ENCODE measurements at places on chromosomes 1 and 21.

DNA sequence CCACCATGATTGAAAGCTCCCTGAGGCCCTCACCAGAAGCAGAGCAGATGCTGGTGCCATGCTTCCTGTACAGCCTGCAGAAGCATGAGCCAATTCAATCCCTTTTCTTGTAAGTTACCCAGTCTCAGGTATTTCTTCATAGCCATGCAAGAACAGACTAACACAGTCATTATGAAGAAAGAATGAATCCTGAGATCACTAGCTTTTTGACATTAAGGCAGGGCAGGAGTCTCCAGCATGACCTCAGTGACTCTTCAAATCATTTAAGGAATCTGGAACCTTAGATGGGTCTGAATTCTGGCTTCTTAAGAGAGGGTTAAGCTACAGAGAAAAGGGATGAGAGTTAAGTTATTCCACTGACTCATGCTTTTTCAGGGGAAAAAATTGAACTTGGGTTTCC lies 79.0 kb downstream of the PTPN14 start:
- peak; percentile 78 for DNase-seq

DNA sequence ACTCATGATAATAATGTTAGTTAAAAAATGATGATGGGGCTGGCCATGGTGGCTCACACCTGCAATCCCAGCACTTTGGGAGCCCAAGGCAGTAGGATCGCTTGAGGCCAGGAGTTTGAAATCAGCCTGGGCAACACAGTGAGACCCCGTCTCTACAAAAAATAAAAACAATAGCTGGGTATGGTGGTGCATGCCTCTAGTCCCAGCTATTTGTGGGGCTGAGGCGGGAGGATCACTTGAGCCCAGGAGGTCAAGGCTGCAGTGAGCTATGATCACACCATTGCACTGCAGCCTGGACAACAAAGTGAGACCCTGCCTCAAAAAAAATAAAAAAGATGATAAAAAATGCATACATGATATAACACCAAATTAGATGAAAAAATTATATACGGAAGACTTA lies 5.3 kb downstream of the P3H1 start:
- no peak for DNase-seq

DNA sequence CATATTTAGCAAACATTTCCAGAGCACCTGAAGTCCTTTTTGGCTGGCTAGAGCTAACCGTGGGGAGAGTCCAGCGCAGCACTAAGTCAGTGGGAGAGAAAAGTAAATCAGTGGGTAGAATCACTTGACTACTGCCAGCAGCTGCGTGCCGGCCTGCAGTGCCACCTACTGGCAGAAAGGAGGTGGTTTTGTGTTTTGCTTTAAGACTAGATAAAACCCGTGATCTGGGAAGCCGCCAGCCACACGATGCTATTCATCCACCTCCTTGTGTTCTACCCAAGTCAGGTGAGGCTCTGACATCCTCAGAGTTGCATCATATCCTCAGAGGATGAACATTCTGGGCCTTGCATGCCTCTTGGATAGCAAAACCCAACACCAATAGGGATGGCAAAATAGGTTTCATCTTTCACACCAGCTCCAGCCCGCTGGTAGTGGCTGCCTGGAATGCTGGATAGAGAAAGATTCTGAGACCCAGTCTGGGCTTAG lies 14.1 kb upstream of the HEYL start:
- peak; percentile 70 for DNase-seq

DNA sequence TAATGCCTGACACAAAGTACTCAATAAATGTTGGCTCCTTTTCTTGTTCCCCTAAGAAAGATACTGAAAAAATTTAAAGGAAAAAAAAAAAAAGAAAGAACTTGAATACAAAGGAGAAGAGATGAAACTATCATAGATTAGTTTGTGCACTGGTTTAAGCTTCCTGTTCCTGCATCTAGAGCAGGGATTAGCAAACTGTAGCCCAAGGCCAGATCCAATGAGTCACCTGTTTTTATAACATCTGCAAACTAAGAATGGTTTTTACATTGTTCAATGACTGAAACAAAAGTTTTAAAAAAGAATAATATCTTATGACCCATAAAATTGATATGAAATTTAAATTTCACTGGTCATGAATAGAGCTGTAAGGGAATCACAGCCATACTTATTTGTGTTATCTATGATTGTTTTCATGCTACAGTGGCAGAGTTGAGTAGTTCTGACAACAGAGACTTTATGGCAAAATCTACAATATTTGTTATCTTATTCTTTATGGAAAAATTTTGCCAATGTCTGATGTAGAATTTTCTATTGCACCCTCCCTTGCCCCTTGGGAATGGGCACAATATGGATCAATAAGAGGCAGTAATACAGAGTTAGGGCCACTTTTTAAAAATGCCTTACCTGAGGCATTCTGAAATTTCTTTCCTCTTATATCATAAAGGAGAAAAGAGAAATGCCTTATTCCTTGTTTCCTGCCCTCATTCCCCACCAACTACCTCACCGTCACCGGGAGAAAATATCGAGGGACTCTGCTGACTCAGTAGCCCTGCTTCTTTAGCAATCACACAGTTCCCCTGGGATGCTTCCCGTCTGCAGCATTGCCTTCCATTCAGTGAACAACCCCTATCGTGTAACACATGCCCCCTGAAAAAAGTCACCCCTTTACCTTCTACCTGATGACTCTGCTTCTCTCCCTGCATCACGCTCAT lies 50.6 kb downstream of the WDR64 start:
- peak; percentile 20 for DNase-seq

DNA sequence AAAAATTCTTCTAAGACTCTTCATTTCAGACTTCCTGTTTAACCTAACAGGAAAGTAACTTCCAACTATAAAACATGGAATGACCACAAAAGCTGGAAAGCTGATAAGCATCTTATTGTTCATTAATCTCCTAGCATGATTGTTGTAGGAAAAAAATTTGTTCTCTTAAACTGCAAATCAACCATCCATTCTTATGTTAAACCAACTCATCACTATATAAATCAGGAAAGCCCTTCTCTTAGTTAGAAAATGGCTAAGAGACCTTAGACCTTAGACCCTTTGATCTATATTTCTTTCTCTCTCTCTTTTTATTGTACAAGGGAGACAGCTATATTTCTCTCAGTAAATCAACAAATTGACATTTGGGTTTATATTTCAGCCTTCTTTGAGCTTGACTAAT lies 101.4 kb downstream of the UBE2U start:
- peak; percentile 46 for DNase-seq

DNA sequence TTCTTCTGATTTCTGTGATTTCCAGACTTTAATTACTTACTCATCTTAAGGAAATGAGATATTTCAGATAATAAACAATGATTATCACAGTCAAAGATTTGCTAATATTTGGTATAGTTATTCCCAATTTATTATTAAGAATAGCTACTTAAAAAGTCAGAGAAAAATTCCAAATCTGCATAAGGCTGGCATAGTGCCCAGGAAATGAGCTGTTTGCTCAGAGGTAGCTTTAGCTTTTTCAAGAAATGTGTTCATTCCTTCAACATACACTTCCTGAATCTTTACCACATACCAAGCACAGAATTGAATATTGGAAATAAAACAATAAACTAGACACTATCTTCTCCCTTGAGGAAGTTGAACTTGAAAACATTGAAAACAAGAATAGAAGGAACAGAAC lies 44.3 kb upstream of the KCNK1 start:
- DNase-seq = peak; percentile 47

GRCh38 chr1:1917995-1918900 lies 831 bp downstream of the TMEM52 start:
- DNase-seq = no peak

DNA sequence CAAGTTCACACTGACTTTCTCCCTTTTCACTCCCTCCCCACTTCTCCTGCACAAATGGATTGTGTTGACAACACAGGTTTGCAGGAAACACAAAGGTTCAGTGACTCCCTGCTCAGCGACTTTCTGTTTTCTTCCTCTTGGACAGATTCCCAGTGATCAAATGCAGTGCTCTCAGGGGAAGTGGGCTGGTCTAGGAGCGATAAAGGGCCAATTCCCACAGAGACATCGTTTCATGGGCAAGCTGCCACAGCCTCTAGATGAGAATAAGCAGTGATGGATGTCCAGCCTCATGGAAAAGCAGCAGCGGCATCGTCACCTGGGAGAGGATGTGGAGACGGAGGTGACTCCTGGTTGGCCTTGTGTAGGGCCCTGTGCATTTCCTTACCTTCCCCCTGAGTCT lies 30.6 kb downstream of the FYB2 start:
- DNase-seq = no peak

DNA sequence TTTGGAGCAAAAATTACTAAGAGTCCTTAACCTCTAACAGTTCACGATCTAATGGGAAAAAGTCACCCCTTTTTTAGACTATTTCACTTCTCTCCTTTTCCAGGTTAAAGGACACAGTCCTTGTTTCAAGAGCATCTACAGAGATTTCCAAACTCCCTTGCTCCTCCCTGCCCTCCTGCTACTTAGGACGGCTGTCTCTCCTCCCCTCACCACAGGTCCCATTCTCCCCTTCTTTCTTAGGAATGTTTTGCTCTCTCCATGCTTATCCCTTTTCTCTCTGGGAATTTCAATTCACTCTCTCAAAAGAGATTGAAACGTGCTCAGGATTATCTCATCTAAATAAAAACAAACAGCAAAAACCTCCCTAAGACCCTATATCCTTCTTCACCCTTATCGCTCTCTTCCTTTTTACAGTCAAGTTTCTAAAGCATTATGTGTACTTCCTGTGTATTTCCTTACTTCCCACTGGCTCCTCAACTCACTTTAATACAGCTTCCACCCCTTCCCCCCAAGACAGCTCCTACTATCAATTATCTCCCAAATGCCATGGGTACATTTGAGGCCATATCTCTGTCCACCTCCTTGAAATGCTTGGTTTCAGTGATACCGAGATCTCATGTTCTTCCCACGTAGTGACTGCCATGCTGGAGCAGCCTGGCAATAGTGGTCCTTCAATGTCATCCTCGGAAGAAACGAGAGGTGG lies 43.2 kb upstream of the ZNF281 start:
- no peak for DNase-seq

DNA sequence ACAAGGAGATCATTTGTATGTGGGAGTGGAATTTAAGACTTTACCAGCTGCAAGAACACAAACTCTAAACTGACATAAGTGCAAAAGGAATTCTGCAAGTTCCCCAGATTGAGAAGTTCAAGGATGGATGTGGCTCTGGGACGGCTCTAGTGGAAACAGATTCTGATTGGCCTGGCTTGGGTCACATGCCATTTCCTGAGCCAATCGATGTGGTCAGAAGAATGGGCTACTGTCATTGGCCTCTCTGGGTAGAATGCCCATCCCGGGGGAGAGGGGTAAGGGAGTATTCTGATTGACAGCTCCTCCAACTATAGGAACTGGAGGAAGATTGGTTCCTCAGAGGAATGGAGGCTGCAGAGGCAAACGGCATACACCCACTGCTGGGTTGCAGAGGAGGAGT lies 6.0 kb upstream of the IFNLR1 start:
- DNase-seq = peak; percentile 9

DNA sequence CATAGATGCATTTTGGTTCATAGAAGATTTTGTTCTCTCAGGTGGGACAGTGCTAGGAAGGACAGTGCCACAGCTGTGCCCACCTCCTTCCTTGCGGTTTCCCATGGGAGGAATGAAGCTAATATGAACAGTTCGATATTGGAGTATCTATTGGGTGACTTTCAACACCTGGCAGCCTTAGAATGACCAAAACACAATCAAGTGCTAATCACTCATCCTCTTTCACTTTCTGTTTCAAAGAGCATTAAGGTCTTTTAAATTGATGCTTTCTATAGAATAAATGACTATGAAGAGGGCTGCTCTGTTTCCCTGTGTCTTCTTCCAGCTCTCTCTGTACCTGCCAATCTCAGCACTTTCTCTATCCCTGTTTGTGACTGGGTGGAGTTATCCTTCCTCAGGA lies 784.0 kb downstream of the MRPL39 start:
- no peak for DNase-seq

DNA sequence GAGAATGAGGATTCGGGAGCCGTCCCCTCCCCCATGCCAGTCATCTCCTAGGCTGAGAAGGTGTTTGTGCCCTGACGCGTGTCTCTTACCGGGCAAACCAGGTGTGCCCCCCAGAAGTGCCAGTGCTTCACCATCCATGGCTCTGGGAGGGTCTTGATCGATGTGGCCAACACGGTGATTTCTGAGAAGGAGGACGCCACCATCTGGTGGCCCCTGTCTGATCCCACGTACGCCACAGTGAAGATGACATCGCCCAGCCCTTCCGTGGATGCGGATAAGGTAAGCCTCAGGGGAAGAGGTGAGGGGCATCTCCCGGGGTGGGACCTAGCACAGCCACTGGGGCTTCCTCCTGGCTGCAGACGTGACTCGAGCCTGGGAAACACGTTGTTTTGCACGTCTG lies 959 bp downstream of the PADI6 start:
- DNase-seq = no peak

DNA sequence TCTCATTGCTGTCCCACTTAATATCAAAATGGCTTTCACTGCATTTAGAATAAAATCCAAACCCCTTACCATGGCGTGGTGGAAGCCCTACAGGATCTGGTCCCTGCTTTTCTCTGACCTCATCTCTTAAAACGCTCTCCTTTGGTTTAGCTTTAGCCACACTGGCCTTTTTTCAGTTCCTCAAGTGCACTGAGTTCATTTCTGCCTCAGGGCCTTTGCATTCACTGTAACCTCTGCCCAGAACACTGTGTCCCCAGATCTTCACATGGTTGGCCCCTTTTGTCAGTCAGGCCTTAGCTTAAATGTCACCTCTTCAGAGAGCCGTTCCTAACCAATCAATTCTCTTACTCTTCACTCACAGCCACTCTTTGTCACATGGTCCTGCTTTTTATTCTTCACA lies 21.5 kb downstream of the BCL9 start:
- DNase-seq = no peak

DNA sequence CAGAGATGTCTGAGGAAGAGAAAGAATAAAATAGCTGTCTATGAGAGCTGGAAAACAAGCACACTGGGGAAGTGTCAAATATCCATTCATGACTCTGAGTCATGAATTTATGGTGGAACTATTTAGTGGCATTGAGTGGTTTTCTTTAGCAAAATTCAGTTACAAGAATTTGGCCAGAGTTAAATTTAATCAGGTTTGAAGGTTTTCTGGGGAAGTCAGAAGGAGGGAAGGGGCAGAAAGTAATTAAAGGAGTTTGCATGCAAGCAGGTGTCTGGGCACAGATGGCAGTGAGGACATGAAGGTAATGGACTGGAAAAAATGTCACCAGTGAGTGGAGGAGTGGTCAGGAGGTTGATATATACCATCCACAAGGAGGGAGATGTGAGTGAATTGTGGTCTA lies 121.9 kb upstream of the IVNS1ABP start:
- peak; percentile 36 for DNase-seq

DNA sequence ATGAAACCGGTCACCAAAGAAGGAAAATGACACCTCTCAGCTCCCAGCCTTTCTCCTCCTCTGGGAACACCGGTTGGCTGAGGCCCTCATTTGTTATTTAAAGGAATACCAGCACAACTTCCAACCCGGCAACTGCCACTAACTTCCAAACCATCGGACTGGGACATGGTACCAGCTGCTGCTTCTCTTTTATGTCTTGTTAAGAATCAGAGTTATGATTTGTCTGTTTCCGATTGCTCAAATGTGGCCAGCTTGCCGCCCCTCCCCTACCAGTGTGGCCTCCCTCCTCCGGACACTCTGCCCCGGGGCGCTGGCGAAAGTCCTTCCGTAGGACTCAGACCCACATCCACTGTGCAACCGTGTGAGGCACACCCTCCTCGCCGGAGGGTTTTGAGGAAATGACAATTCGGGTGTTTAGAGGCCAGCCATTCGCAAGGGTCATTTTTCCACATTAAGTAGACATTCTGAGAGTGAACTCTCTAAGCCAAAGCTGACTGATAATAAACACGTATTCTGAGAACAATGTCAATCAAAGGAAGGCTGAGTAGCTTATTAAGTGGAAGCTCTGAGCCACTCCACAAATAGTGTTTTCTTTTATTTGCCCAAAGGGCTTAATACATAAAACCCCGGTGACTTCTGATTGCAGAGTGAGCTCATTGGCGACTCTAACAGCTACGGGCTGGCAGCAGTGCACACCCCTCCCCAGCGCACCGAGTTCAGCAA lies 5.5 kb downstream of the RIPK4 start:
- no peak for DNase-seq

All from fibroblast of upper back skin (primary cell).